ENCODE measurements at places on chromosomes 3 and 15.

DNA sequence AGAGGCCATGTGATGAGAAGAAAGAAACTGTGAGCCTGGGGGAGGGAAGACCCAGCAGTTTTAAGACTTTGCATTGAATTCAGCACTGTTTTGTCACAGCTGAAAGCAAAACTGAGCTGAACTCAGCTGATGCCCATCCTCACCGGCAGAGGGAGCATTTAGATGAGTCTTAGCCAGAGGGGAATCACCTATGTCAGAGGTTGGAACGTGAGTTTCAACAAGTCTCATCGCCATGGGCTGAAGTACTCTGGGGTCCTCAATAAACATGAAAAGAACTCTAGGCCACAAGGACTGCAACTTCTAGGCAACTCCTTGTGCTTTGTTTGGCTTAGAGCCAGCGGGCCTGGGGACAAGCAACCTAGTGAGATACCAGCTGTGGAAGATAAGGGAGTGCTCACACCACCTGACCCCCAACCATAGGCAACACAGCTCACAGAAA lies 324.5 kb downstream of the TBL1XR1 start:
- peak; percentile 68 for DNase-seq

GRCh38 chr3:50623840-50624474 lies 7.0 kb downstream of the MAPKAPK3 start:
- DNase-seq: no peak

- DNase-seq: no peak
Measured at GRCh38 chr15:64901914-64902313, 9.8 kb upstream of the ANKDD1A start.

DNA sequence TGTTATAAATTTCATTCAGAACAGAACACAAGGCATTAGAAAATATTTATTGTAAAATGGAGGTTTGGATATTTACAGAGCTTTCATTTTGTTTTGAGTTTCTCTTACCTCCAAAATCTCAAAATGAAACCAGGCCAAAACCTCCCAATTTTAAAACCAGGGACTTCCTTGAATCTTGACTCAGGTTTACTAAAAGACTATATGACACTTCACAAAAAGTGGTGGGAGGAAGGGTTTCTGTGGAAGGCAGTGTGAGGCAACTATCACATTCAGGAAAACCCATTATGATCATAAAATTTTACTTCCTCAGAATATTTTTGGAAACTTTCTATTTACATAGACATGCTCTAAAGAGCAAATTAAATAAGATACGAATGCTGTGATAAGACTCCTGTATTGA lies 205.8 kb upstream of the EOMES start:
- DNase-seq: no peak

- no peak for DNase-seq
Measured at GRCh38 chr3:130576375-130577266, 59.6 kb downstream of the COL6A6 start.

GRCh38 chr3:42085641-42086376 lies 5.3 kb upstream of the TRAK1 start:
- no peak for DNase-seq

DNA sequence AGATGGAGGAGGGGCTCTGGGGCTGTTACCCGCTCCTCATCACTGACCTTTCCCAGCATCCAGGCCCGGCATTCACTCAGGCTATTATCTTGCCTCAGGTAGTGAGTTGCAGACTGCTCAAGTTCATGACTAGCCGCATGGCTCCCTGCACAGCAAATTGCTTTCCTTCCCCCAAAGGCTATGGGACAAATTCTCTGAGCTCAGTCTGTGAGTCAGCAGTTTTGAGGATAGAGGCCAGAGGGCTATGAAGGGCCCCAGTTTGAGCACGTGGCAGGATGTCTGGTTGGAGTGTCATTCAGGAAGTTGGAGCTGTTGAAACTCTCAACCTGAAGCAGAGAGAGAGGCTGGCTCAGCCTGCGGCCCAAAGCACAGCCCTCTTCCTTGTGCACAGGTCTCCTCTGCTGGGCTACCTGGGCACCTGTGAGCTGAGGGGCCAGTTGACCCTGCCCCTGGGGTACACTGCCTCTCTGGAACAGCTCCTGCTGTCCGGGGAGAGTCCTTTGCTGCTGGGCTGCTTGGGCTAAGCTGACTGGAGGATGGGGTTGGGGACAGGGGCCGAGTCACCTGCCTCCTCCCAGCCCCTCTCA lies 7.9 kb downstream of the FAH start:
- peak; percentile 82 for DNase-seq

- no peak for DNase-seq
Measured at GRCh38 chr3:139123377-139124095, 78.8 kb upstream of the PRR23C start.

GRCh38 chr15:67240235-67241131 lies 14.0 kb downstream of the AAGAB start:
- peak; percentile 39 for DNase-seq

GRCh38 chr3:178446059-178446458 lies 90.2 kb upstream of the KCNMB2 start:
- no peak for DNase-seq

DNA sequence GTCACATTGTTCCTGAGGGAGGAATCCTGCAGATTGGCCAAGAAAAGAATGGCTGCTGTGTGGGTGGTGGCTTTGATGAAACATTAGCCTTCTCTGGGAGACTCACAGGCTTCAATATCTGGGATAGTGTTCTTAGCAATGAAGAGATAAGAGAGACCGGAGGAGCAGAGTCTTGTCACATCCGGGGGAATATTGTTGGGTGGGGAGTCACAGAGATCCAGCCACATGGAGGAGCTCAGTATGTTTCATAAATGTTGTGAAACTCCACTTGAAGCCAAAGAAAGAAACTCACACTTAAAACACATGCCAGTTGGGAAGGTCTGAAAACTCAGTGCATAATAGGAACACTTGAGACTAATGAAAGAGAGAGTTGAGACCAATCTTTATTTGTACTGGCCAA lies 6.1 kb downstream of the PTX3 start:
- DNase-seq: no peak

Data from H4 (cell line).